ENCODE measurements at places on chromosomes 11 and 22.
A peak's percentile ranks its signal among the peaks of the same experiment; 100 is the strongest.

DNA sequence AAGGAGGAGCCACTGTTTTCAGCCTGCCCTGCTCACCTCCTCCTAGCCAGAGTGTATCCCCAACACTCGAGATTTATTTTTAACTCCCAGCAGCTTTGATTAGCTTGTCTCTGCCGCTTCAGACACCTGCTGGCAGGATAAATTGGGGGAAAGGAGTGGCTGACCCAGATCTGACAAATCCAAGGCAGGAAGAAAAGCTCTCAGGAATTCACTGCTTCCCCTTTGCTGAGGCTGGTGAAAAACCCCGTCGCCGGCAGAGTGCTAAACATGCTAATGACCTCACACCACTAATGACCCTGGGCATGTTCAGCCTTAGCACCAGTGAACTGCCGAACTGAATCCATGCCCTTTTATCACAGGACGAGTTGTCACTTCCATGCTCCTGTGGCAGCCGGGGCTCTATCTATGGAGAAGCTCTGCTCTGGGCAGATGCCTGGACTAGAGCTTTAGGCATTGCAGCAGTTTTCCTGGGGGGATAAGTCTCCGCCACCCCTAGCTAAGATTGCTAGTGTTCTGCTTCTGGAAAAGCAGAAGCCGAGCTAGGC is 52.2 kb downstream of the FEZ1 start:
- DNase-seq: no peak

DNA sequence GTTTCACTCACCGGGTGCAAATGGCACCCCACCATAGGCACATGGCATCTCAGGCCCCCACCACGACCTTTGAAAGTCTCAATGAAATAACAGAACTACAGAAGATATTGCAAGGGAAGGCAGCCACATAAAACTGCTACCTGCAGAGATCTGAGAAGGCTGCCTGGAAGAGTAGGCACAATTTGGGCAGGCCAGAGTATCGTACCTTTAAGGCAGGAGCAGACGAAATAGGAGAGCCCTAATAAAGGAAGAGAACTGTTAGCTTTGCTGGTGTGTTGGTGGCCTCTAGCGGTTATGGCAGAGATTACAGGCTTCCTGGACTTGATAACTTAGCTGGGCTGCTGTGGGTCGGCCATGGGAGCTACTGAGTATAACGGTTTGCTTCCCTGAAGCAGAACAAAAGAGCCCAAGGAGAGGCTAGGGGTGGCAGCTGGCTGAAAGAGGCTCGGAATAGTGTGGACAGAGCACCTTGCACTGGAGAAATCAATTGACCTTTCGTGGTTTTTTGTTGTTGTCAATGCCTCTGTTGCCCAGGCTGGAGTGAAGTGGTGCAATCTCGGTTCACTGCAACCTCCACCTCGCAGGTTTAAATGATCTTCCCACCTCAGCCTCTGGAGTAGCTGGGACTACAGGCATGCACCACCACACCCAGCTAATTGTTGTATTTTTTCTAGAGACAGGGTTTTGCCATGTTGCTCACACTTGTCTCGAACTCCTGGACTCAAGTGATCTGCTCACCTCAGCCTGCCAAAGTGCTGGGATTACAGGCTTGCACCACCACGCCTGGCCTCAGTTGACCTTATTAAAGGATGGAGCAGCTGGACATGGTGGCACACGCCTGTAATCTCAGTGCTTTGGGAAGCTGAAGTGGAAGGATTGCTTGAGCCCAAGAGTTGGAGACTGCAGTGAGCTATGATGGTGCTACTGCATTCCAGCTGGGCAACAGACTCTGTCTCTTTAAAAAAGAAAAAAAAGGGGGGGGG is 4.8 kb downstream of the SDF2L1 start:
- DNase-seq: no peak

- DNase-seq: no peak
These were observed 49.8 kb downstream of the NAT10 start for GRCh38 chr11:34155057-34155756.

DNA sequence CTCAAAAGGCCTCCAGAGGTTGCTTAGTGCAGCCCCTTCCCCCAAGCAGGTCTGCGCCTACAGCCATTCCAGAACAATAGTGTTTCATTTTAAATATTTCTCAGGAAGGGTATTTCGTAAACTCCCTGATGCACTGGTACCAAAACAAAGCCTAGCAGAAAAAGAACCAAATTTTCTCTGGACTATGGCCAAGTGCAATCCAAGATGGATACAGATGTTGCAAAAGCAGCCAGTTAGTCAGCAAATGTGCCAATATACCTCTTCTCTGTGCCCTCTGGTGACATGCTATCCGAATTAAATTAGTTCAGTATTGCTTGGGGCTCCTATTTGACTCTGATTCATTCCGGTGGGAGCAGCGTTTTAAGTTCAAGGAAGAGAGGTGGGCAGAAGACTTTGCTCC is 247.8 kb downstream of the NTM start:
- no peak for DNase-seq

GRCh38 chr11:39786682-39787081 is 1672.8 kb downstream of the LRRC4C start:
- DNase-seq: no peak

- no peak for DNase-seq
These were observed 13.4 kb downstream of the NADSYN1 start for GRCh38 chr11:71466358-71466757.

DNA sequence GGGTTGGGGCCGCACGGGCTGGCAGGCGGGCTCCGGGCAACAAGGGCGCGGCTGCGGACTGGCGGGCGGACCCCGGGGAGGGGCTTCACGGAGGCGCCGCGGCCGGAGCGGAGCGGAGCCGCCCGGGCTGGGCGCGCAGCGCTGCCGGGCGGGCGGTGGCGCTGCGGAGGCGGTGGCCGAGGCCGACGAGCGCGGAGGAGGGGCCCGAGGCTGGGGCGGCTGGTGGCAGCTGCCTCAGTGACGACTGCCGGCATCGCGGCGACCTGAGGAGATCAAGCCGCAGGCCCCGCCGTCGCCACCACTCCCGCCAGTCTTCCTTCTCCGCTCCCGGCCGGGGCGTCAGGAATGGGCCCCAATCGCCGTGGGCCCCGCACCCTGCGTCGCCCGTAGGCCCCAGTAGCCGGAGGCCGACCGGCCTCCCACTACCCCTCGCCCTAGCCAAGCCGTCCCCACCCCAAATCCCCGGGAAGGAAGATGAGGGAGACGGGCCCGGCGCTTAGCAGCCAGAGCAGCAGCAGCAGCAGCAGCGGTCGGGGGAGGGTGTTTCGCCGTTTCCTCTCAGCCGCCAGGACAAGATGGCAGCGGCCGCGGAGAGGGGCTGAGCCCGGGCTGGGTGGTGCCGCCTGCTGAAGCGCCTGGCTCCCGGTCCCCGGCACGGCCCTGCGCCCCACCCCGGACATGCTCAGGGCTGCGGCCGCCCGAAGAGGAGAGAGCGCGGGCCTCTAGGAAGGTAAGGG is at the start of gene HIPK3:
HIPK3 (plus strand) TSS at position 222 of the 737 bp plus-strand sequence.
- peak; percentile 35 for DNase-seq

DNA sequence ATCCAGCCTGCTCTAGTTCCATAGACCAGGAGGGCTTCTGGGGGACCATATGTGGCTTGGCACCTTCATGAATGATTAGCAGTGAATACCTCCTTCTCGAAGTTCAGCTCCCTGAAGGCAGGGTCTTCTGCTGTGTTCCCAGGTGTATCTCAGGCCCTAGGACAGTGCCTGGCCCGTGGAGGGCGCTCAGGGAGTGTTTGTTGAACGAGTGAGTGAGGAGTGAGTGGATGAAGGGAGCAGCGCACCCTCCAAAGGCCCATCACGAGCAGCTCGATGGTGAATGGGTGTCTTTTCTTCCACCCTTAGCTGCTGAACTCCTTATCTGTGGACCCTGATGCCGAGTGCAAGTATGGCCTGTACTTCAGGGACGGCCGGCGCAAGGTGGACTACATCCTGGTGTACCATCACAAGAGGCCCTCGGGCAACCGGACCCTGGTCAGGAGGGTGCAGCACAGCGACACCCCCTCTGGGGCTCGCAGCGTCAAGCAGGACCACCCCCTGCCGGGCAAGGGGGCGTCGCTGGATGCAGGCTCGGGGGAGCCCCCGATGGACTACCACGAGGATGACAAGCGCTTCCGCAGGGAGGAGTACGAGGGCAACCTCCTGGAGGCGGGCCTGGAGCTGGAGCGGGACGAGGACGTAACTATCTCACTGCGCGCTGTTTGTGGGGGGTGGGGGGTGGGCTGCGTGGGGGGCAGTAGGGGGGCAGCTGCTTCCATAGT is 9.5 kb downstream of the ANO1 start:
- DNase-seq: no peak

DNA sequence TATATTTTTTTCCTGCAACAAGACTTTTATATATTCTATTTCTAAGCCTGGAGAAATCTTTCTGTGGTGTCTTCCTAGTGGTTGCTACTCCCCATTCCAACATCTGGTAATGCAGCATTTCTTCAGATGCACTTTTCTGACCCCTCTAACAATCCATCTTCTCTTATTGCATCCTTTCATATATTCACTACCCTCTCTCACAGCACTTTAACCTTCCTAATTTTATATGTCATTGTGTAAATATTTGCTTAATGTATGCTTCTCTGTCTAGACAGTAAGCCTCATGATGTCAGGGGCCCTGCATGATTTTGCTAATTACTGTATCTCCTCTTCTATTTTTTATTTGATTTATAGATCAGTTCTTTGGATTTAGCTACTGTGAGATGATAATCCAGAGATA is 701.6 kb downstream of the KCNA4 start:
- no peak for DNase-seq

DNA sequence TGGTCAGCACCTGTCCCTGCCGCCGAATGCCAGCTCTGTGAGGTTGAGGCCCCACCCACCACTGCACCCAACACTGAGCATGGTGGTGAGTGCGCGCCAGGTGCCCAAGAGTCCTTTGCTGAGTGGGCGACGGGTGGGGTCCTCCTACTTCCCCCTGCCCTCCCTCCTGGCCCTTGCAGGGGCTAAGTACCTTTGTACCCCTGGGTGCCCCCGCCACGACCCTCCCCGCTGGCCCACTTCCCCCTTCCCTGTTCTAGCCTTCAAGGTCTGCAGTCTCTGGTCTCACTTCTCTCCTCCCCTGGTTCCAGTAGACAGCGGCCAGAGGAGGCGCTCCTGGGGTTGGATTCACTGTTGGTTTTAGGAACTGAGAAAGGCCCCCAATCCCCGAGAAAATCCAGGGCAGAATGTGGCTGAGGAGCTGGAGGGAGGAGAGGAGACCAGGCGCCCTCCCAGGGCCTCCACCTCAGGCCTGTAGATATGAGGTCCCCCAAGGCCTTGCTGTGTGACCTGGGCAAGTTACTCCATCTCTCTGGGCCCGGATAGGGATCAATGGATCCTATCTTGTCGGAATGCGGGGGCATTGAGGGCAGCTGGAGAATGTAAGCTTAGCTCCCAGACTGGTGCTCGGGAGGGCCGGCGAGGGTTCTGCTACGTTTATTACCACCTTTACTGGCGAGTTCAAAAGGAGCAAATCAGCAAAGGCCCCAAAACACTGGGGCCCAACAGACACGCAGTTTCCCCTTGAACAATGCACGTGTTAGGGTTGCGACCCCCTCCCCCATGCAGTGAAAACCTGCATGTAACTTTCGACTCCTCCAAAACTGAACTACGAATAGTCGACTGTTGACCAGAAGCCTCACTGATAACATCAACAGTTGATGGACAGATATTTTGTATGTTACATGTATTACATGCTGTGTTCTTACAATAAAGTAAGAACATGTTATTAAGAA is 31.9 kb upstream of the SMIM38 start:
- DNase-seq: no peak

All from activated CD8-positive, alpha-beta memory T cell treated with anti-CD3 and anti-CD28 coated beads for 4 hours (primary cell).